ENCODE measurements at places on chromosomes 12 and 14.

DNA sequence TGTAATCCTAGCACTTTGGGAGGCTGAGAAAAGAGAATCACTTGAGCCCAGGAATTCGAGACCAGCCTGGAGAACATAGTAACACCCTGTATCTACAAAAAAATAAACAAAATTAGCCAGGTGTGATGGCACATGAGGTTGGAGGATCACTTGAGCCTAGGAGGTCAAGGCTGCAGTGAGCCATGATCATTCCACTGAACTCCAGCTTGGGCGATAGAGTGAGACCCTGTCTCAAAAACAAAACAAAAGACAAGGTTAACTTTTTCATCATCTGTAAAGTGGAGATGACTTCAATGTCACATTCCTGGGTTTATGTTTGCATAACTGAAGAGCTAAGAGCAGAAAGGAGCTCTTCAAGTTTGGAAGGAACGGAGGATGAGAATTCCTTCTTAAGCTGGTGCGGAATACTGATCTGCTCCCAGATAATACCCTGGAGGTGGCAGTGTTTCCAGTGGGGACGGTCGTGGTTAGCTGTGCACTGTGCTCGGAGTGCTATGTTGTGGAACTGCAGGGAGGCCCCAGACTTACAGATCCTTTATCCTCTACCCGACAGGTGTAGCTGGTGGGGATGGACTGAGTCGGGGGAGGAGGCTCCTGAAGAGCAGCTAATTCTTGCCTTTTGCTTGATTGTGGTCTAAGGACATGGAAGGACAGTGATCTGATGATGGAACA is 22.5 kb upstream of the BICD1 start:
- DNase-seq = no peak

DNA sequence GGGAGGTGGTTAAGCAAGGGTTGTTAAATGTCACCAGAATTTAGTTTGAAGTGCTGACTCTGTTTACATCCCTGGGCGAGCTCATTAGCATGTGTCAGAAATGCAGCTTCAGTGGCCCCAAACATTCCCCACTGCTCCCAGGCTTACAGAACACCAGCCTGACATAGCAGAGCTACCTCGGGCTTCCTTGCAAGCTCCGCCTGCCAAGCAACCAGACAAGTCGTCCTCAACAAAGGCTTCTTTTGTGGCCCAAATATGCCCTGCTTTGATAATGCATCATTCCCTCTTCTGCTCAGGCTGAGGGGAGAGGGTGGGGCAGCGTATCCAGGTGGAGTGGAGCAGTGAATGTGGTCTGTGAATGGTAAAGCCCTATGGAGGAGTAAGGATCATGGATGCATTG is 28.0 kb downstream of the ERH start:
- DNase-seq = no peak

DNA sequence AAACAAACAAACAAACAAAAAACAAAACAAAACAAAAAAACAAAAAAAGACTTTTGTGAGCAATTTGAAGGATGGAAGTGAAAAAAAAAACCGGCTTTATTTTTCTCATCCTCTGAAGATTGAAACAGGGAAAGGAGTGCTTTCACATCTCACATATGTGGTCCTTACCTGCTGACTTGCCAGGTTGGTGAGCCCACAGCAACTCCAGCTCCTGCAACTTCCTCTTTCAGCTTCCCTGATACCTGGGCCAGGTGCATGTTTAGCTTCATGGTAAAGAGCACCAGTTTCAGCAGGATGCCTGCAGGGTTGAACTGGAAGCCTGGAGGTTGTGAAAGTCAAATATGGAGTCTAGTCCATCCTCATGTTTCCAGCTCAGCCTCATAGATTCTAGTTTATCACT is 221.2 kb upstream of the OTX2 start:
- DNase-seq = no peak

DNA sequence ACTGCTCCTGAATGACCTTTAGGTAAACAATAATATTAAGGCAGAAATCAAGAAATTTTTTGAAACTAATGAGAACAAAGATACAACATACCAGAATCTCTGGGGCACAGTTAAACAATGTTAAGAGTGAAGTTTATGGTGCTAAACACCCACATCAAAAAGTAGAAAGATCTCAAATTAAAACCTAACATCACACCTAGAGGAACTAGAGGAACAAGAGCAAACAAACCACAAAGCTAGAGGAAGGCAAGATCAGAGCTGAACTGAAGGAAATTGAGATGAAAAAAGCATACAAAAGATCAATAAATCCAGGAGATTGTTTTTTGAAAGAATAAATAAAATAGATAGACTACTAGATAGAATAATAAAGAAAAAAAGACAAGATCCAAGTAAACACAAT is 7.2 kb downstream of the OR8S1 start:
- DNase-seq = no peak

DNA sequence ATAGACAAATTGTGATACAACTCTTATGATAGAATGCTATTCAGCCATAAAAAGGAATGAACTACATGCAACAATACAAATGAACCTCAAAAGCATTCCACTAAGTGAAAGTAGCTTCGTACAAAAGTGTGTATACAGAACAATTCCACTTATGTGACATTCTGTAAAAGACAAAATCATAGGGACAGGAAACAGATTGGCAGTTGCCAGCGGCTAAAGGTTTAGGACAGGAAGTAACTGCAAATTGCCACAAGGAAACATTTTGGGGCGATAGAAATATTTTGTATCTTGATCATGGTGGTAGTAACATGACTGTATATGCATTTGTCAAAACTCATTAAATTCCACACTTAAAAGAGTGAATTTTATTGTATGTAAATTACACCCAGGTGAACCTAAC is 113.4 kb downstream of the CAPZA3 start:
- DNase-seq = no peak

GRCh38 chr14:75277815-75278421 is 710 bp upstream of the FOS start:
- DNase-seq = no peak

GRCh38 chr12:31591380-31591901 is 505 bp upstream of the DENND5B start:
- DNase-seq = peak; percentile 3

DNA sequence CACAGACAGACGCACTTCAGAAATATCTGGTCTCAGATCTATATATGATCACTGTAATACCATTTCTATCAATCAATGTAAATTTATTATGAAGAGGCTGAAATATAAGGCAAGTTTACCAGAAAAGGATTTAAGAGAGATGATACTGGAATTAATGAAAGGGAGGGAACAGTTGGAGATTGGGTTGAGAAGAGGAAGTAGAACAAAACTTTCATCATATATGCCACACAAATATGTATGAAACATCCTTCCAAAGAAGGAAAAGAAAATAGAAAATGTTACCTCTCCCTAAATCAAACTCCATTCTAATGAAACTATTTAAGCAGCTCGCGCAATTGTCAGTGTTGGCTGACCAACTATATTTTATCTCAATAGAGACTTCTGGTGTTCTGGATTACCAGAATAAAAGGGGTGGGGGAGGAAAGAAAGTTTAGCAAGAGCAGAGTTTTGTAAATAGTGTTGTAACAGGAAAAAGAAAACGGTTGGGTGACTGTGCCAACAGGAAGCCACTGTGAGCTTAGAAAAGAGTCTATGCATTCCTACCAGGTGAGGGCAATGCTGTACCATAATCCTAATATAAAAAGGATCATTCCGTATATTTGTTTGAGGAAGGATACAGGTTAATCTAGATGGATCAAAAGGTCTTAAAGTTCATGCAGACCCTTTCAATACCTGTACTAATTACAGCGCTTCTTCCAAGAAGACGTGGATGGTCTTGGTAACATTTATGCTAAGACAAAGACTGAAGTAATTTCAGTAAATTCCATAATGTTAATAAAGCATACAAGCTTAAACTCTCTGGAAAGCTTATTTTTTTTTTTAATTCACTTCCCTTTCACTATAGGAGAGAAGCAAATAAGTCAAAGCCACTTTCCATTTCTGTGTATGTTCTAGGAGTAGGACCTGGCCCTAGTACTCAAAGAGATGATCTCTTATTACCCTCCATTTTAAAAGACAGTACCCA is 14.5 kb upstream of the LLPH start:
- DNase-seq = peak; percentile 91

Measured in PC-3 (cell line).